ENCODE measurements at places on chromosomes 3 and 15.

- no peak for DNase-seq
Measured at GRCh38 chr3:169315996-169316395, 347.5 kb downstream of the MECOM start.

GRCh38 chr15:59059076-59059597 is 45.8 kb upstream of the CCNB2 start:
- DNase-seq: no peak

- DNase-seq: no peak
Measured at GRCh38 chr3:1026395-1026794, 66.4 kb upstream of the CNTN6 start.

DNA sequence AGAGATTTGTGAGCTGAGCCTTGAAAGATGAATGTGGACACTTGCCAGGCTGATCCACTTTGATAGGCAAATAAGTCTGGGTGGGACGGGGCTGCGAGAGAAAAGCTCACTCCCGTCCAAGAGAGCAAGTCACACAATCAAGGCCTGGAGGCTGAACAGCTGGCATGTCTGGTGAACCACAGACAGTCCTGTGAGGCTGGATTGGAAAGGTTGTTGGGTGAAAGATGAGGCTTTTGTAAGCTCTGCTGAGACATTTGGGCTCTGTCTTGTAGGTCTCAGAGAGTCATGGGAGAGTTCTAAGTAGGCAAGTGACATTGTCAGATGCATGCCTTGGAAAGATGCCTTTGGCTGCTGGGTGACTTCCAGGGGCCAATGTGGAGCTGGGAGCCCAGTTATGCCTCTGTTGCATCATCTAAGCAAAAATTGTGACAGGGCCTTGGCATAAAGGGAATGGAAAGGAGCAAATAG is 38.5 kb downstream of the RPLP1 start:
- DNase-seq: no peak

GRCh38 chr3:192482809-192483208 is 244.5 kb downstream of the FGF12 start:
- no peak for DNase-seq

DNA sequence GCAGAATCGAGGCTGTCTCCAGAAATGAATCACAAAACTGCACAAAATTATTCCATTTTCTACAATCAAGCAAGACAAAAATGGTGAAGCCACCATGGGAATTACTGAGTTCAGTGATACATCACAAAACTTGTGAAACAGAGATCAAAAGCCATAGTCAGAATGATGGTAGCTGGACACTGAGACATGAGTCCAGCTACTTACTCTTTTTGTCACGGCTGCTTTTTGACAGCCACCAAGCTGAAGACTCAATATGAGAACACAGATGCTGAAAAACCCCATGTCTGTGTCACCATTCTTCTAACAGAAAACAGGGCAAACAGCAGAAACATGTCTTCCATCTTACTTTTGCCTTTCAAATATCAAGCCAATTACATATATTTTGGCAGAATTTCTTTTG is 237.6 kb downstream of the LPP start:
- DNase-seq: no peak

DNA sequence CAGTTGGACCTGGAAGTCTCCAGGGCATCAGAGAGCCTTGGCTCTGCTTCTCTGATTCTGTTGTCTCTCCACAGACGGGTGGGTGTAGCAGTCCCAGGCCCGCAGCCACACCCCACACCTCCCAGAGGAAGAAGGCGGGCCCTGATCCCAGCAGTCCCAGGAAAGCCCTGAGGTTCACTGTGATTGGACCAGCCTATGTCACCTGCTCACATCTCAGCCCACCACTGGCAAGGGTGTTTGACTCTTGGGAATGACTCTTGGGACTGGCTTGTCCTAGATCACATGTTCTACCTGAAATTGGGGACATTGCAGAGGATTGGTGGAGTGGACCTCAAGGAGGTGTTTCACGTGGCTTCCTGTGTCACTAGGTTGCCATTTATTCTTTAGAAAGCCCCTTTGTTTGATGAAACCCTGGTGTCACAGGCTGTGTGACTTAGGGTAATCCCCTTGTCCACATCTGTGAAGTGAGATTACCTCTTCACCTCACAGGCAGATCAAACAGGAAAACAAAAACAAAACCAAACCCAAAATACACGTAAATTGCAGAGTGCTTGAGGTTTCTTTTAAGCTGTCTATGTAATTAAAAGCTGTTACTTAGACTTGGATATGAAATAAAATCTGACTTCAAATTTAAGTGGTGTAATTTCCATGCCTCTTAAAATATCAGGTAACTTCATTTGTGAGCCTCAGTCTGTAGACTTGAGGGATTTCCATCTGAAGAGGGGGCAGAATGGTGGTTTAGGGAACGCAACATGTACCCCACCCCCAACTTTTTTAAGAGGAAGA is 26.7 kb downstream of the FLNB start:
- DNase-seq: no peak

DNA sequence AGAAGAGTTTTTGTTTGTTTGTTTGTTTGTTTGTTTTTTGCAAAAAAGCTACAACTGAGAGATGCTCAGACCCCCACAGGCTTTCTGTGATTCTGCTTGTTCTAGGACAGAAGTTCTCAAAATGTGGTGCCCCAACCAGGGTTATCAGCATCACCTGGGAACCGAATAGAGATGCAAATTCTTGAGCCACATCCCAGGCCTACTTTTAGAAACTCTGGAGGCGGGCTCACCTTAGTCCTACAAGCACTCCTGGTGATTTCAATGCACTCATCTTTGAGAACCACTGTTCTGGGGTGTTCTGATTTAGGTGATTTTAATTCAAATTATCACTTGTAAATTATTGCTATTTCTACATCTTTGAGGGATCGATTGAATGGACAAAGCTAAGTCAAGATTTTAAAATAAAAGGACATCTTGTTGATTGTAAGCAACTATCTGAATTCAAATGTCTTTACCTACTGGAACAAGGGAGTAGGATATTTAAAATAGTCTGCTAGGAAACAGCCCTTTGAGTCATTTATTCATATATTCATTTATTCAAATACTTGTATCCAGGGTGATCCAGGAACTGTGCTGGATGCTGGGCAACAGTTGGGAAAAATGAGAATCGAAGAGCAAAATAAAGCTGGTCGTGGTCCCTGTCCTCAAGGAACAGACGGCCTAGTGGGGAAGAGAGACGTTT is 44.7 kb upstream of the CADPS start:
- DNase-seq: peak; percentile 13

DNA sequence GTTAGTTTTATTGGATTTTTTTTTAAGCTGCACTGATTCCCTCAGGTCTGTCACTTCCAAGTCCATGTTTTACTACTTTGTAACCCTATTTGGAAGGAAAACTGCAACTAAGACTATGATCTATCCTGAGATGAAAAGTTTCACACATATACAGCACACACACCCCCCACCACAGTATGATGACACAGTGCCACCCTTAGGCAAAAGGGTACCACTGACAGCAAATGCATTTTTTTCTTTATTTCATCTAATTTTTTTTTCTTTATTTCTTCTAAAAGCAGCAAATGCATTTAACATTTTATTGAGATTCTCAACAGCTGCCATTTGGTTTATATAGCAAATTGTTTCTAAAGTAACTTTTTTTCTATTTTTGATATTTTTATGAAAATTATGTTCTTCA is 21.2 kb downstream of the NGRN start:
- DNase-seq: no peak

DNA sequence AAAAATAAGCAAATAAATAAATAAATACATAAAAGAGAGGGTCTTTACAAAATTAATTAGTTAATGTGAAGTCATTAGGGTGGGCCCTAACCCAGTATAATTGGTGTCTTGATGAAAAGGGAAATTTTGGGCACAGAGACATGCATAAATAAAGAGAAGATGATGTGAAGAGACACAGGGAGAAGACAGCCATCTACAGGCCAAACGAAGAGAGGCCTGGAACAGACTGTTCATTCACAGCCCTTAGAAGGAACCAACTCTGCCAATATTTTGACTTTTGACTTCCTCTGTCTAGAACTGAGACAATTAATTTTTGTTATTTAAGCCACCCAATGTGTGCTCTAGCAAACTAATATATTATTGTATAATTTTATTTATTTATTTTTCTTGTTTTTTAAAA is 29.6 kb upstream of the SELENOK start:
- no peak for DNase-seq

GRCh38 chr15:36911322-36911944 is 188.9 kb downstream of the MEIS2 start:
- no peak for DNase-seq

DNA sequence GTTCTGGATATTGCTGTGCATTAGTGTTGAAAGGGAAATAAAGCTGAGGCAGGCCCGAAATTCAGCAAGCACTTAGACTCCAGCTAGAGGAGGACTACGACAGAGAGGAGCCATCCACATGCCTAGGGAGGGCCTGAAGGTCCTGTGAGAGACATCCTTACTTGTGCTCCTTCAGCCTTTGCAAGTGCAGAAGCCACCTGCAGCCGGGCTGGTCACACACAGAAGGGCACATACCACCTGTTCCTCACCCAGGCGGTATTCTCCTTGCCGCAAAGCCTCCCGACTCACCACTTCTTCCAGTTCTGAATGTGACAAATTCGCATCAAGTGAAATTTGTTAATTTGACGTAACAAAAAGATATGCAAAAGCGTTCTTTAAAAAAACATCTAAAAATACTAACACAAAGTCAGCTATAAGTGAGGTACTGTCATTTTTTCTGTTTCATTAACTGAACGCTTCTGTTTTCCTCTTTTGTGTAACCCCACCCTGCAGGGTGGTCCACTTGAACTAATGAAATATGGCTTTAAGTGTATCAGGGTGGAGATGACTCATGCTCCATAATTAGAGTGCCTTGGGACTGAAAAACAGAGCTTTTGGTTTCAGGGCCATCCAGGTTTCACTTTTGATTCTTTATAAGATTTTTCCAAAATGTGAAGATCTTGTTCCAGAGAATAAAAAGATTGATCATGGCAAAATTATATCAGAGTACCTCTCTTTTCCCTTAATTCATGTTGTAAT is 467.9 kb upstream of the ATP11B start:
- no peak for DNase-seq

DNA sequence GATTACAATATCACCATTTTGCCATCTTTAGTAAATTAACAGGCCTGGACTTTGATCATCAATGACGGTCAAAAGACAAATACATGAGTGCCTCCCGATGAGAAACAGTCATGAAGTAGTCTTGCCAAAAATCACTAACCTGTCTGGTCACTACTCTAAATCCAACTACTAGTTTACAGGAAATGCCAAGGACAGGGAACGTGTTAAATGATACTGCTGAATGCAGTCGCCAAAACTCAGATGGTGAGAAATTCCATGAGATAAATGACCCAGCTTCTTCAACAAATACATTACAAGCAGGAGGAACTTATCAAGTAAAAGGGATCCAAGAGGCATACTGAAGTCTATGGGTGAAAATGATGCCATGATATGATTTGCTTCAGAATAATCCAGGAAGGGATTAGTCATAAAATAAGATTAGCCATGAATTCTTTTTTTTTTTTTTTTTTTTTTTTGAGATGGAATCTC is 35.8 kb upstream of the ATP13A3 start:
- no peak for DNase-seq

DNA sequence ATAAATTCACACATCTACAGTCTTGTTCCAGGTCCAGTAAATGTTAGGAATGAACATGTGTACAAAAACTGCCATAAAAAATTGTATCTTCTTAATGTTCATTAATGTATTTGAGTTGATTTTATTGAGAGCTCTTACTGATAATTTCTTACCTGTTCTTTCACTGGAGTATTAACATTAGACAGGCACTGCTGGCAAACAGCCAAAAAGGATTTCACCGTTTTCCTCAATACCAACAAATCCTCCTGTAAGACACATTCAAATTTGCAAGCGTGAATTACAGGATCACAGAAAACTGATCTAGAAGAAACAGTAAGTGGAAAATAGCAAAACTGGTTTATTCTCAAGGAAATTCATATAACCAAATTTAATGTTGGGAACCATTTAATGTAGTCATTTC is 127.4 kb downstream of the PCCB start:
- no peak for DNase-seq

DNA sequence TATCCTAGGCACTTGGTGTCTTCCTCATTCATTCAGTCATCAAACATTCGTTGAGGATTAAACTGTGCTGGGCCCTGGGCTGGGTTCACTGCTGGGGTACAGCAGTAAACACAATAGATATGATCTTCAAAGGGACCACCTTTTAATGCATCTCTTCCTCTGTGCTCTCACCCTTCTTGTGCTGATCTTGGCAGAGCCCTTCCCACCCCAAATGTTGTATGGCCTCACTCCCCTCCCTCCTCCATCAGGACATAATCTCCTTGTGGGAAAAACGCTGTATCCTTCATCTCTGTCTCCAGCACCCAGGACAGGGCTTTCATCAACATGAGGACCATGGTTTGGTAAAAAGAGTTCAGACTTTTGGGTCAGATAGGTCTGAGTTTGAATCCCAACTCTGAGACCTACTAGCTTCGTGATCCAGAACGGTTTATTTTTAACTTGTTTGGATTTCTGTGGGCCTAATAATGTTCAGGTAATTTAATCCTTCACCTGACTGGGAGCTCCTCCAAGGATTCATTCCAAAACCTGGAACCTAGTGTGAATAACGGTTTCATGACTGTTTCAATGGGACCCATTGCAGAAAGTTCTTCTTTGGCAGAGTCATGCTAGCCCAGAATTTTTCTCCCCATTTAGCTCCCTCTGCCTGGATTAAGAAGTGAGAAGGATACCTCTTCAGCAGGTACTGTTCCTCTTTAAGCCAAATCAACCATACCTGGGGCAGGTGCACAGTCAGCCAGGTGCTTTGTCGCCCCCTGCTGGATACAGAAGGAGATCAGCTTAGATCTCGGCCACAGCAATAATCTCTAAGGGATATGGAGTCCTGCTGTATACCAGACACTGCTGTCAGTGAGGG is 5.2 kb upstream of the WNT7A start:
- DNase-seq: no peak

DNA sequence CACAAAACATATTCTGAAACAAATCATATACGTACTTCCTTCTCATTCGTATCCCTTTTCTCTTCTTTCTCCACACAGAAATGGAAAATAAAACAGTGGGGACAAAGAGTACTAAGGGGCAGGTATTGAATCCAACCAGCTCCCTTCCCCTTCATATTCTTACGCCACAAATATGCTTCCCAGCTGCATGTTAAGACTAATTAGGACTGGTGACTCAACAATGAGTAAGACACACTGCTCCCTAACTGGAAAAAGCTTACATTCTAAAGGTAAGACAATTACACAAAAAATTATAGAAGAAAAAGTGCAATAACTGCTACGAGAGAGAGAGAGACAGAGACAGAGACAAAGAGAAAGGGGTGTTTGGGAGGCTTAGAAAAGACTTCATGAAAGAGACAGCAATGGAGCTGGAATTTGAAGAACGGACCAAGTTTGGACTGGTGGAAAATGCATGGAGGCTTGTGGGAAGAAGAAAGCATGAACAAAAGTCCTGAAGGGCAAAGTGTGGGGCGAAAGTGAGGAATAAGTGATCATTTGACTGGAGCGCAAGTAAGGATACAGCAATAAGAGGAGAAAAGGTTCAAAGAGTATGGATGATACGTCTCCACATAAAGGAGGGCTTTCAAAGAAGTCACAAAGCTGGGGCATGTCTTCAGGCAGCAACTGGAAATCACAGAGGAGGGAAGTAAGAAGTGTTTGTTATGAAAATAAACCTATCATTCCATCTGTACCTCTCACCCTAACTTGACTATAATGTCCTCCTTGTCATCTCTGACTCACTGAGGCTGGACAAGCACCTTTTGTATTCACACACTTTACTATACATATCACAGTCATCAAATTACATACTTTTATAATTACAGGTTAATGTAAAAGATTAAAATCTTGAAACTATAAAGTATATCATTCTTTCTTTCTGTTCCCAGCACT is 49.2 kb downstream of the RYK start:
- DNase-seq: no peak
